ENCODE measurements at places on chromosomes 16 and 17.

DNA sequence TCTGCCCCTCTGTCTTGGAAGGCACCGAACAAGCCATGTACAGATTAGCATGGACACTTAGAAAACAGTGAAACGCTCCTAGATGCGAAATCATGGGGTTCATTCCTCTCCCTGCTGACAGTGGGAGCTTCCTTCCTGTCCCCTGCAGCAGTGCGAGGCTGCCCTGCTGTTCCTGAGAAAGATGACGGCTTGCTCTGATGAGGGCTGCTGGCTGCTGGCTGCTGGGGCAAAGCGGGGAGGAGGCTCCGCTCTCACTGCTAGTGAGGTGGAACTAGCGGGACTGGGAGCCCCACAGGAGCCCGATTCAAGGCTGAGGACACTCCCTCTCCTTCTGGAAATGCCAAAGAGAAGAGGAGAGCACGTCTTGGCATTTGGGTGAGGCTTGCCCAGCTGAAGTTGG, 25.9 kb upstream of the CACNG4 start:
- no peak for DNase-seq

GRCh38 chr16:85137323-85138072, 25.2 kb upstream of the CIBAR2 start:
- DNase-seq: peak; percentile 91

DNA sequence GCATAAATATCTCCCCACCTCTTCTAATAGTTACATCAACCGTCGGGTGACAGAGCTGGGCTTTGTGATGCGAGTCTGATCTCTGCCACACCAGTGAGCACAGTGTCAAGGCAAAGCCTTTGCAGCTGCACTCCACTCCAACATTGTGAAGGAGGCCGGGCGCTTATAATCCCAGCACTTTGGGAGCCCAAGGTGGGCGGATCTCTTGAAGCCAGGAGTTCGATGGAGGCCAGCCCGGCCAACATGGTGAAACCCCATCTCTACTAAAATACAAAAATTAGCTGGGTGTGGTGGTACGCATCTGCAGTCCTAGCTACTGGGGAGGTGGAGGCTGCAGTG, 18.9 kb downstream of the CYB5D2 start:
- no peak for DNase-seq

- no peak for DNase-seq
These were observed 47.0 kb downstream of the MARVELD3 start for GRCh38 chr16:71672803-71673581.

Data from mucosa of gallbladder (tissue), 1 donor.